ENCODE measurements at places on chromosomes 2 and 18.

GRCh38 chr2:36597003-36597531 is 901 bp downstream of the FEZ2 start:
- no peak for DNase-seq

DNA sequence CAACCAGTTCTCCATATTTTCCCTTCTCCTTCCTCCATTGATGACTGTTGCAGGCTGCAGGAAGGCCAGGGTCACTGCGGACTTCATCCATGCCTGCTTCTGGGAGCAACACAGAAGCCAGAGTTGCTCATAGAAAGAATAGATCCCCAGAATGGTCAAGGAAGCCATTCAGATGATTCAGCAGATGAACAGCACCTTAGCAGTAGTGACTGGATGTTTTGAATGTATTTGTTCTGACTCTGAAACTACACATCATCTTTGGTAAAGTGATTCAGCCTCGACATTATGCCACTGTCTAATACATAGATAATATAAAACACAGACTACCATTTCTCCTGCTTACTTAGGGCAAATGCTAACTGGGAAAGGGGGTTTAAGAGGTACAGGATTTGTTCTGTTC is 411.6 kb downstream of the RND3 start:
- DNase-seq: peak; percentile 90

DNA sequence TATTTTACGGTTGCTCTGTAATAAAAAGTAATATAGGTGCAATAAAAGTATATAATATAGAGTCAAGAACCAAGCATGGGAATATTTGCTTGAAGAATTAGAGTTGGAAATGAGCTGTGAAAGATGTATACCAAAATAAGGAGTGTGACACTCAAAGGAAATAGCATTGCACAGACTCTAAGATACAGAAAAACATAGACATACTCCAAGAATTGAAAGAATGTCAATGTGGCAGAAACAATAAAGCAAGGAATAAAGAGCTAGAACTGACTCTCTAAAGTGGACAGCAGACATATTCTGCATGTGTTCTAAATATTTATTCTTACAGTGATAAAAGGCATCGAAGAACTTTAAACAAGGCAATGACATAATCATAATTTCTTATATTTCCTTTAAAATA is 561.1 kb upstream of the SETBP1 start:
- DNase-seq: no peak

GRCh38 chr2:173948198-173948597 is 17.0 kb downstream of the SP3 start:
- no peak for DNase-seq

GRCh38 chr2:13067508-13067907 is 350.8 kb downstream of the TRIB2 start:
- no peak for DNase-seq

DNA sequence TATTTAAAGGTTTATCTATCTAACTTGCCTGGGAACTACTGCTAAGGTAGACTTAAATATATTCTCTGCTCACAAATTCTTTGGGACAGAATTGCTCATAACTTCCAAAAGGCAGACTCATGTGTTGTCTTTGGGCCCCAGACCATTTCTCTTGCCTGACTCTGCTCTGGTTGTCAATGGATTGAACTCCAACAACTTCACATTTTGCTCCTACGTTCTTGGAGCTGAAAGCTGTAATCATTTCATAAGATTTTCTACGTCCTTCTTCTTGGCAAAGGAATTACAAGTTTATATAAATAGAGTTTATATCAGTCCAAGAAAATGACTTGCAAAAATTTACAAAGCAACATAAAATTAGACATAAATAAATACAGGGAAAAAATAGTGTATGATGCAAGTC is 32.9 kb upstream of the PPM1B start:
- peak; percentile 75 for DNase-seq

All from IMR-90 (cell line).